A673 (cell line): ENCODE measurements at places on chromosomes 5 and 9.

DNA sequence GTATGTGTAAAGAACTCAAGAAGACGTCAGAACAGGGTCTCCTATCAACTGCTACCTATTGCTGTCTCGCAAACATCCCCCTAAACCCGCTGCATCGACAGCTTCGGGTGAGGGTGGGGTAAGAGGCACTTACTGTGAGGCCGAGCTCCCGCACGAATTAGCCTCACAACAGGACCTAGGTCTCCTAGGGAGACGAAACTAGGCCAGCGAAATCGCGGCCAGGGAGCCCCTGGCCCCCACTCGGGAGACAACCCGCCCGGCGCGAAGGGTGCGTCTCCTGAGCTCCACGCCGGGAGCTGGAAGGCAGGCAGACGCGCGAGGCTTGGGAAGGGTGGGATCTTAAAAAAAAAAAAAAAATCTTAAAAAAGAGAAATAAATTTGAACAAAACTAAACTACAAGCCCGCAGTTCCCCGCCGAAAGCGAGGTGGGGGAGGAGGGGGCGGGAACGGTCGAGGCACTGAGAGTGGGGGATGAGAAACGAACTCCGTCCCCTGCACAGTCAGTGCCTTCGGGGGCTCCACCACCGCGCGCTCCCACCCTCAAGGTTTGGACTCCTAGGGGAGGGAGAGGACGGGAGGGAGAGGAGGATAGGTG is 33.0 kb upstream of the NFIB start:
- no peaks in the 10 kb centered on the region for H3K27me3 ChIP-seq
- no peak overlapping the region for H3K27ac ChIP-seq
- peak overlapping the region; percentile 37 for H3K4me3 ChIP-seq
- no peak for DNase-seq
- no peaks in the 10 kb centered on the region for H3K4me1 ChIP-seq

DNA sequence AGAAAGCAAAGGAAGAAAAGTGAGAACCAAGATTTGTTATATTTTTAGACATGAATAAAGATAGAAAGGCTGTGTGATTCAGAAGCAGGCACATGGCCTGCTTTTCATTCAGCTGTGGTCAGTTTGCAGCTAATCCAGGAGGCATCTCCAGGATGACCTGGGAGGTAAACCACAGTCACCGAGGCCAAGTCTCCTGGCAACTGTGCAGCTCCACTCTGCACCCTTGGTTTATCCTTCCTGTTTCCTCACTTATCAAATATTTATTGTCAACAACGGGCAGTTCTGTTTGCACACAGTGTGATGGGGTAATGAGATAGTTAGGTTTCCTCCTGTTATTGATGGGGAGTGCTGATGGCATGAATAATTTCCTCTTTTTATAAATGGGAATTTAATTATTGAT is 243.0 kb downstream of the PSAT1 start:
- no peak overlapping the region for H3K27ac ChIP-seq
- DNase-seq: no peak
- H3K36me3 ChIP-seq: no peaks in the 10 kb centered on the region
- no peaks in the 10 kb centered on the region for H3K4me1 ChIP-seq
- H3K27me3 ChIP-seq: peaks cover 7% of the 10 kb centered on the region

DNA sequence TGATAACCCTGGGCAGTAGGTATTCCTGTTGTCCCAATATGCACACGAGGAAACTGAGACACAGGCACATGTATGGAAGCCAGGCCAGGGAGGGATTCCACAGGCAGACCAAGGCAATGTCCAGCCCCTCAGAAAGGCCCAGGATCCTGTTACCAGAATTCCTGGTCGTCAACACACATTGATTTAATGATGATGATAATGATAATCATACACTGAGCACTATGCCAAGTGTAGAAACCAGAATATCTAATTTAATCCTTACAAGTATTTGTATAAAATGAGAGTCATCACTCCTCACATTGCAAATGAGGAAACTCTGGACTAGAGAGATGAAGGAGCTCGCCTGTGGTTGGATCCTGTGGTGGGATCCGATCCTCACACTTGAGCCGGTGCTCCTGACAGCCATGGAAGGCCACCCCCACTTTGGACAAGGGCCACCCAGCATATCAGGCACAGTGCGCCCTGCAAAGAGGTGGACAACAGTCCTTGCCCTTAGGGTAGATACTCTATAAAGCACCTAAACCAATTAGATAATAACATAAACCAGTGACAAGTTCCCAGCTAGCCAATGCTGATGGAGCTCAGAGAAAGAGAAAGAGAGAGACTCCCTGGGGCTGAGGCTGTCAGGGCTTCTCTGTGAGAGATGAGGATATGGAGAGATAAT is 185.3 kb downstream of the SLIT3 start:
- H3K4me3 ChIP-seq: no peak overlapping the region
- H3K36me3 ChIP-seq: no peaks in the 10 kb centered on the region
- no peaks in the 10 kb centered on the region for H3K4me1 ChIP-seq
- H3K27me3 ChIP-seq: peaks cover 4% of the 10 kb centered on the region
- H3K27ac ChIP-seq: no peak overlapping the region

DNA sequence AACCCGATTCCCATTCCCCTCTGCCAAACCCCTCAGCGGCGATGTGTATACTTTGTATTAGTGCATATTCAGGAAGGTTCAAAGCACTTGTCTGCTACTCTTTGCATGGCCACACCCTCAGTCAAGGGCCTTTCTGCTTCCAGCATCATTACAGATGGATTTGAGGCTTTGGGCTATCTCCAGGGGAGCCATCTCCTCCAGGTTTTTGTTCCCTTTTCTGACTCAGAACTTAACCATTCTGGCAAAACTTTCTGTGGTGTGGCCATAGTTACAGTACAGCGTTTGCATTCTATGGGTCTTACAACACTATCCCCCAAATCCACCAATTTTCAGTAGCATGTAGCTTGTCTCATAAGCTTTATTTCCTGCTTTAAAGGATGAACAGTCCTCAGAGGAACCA is 36.0 kb upstream of the SVEP1 start:
- H3K27me3 ChIP-seq: no peaks in the 10 kb centered on the region
- no peaks in the 10 kb centered on the region for H3K4me1 ChIP-seq
- DNase-seq: no peak
- H3K36me3 ChIP-seq: no peaks in the 10 kb centered on the region
